Fibroblast of skin of right biceps (primary cell): ENCODE measurements at places on chromosomes 2 and 18.
A peak's percentile ranks its signal among the peaks of the same experiment; 100 is the strongest.

DNA sequence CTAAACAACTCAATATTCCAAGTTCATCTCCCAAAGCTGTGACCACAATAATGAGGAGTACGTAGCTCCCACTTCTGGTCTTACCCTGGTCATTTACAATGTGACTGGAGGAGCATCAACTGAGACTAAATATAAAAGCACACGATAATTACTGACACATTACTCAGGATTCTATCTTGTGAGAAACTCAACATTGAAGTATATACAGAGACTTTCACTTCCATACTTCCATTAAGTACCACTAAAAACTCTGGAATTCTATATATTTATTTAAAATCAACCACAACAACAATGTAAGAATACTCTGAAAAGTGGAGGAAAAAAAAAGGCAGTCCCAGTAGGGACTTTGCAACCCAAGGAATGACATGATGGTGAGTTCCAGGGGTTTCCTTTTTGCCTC, 61.4 kb downstream of the XDH start:
- DNase-seq, result peak; percentile 57

DNA sequence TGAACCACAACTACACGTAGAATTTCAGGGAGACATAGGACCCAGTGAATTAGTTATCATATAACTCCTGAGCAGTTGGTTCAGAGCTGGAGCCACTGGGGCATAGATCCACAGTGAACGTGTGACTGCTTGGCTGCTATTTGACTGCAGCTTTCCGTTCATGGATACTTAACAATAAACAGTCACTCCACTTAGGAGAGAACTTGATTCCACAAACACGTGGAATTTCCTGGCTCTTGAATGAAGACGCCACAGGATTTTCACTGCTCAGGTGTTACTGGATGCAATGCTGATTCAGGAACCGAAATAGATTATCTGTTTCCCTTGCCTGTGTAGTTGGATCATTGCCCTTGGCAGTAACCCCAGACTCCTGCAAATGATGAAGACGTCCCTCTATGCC, 679.1 kb upstream of the ZEB2 start:
- DNase-seq, result no peak

DNA sequence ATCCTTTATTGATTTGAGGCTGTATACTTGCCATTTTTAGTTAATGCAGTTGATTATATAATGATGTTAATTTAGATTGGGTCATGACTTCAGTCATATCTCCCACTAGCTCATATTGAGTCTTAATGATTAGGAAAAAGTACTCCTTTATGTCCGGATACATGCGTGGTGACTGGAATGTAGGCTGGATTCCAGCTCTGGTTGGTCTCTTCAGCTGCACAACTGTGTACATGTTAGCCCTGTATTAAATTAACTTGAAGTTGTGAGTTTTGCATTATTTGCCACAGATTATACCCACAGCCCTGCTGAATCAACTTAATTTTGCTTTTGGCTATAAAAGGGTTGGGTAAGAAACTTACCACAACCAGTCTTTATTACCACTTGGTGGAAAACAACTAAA, 22.5 kb downstream of the MOB4 start:
- DNase-seq, result peak; percentile 11

GRCh38 chr2:109375656-109376055, 238.1 kb downstream of the SEPTIN10 start:
- no peak for DNase-seq

GRCh38 chr18:79884963-79885728, 66.3 kb downstream of the SLC66A2 start:
- DNase-seq, result no peak
